ENCODE measurements at places on chromosomes 13 and 19.
A peak's percentile ranks its signal among the peaks of the same experiment; 100 is the strongest.

- peak; percentile 28 for DNase-seq
Measured at GRCh38 chr13:33722216-33722915, 95.6 kb upstream of the RFC3 start.

DNA sequence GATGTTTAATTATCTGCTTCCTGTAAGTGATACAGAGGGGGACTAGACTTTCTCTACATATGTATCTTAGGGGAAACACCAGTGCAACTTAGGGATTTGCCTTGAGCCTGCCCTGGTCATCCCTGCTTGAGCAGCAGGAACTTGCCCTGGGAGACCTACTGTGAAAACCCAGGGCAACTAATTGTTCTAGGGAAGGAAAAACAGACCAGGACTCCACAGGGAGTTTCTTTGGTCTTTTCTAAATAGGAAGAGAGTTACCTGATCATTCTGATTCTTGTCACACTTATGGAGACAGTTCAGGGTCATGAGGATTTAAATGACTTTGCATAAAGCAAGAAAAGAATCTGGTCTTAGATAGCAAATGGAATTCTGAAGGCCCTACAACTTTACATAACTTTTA lies 89.1 kb downstream of the WASF3 start:
- DNase-seq, result no peak

DNA sequence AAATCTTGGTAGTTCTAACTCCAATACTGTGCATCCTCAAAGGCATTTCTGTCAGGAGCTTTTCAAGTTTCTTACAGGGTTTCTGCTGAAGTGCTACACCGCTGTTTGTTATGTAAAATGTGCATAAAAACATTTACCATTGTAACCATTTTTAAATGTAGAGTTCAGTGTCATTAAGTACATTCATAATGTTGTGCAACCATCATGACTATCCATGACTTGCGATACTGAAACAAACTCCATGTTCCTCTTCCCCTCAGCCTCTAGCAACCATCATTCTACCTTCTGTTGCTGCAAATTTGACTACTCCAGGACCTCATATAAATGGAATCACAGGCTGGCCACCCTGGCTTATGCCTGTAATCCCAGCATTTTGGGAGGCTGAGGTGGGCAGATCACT lies 14.4 kb upstream of the SLC25A42 start:
- no peak for DNase-seq

- DNase-seq, result no peak
Measured at GRCh38 chr13:29892151-29892550, 41.7 kb upstream of the UBL3 start.

- no peak for DNase-seq
Measured at GRCh38 chr13:34258646-34259386, 440.9 kb downstream of the RFC3 start.

GRCh38 chr19:44757735-44758505 lies 9.4 kb downstream of the BCL3 start:
- DNase-seq, result no peak

DNA sequence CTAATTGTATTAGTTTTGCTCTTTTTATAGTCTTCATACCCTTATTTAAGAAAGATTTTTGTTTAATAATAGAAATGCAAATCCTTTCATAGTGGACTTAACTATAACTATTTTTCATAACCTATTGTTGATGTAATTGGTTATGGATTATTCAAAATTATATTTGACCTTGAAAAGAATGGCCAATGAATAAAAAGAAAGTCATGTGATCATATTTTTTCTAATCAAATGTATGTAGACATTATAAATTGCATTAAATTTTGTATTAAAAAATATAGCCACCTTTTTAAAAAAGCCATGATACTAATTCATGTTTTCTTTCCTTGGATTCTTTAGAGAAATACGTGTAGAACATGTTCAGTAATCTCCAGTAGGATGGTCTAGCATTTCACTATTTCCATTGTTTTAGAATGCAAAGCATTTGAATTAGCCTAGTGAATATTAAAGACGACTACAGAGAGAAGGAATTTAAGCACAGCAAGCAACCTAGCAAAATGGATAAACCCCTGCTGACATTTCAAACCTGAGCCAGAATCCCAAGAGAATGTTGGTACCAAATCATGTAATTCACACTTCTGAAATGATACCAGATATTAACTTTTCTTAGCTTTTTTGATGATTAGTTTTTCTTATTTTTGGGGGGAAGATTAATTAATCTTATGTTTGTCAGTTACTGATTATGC lies 1297.4 kb upstream of the MIR17HG start:
- no peak for DNase-seq

DNA sequence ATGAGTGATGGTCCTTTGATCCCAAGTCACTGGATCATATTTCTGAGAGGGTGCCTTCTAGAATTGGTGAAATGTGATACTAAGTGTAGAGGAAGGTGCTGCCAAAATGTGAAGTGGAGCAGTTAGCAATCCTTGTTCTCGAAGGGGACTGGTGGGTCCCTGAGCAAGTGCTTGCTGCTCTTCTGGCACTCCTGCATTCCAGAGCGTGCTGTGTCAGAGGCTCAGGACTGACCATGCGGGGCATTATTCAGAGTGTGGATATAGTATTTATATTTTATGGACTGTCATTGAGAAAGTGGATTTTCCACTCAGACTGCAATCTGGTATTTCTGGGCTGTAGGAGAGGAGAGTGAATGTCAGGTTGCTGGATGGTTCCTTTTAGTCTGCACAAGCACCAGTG lies 152.6 kb upstream of the KL start:
- no peak for DNase-seq

DNA sequence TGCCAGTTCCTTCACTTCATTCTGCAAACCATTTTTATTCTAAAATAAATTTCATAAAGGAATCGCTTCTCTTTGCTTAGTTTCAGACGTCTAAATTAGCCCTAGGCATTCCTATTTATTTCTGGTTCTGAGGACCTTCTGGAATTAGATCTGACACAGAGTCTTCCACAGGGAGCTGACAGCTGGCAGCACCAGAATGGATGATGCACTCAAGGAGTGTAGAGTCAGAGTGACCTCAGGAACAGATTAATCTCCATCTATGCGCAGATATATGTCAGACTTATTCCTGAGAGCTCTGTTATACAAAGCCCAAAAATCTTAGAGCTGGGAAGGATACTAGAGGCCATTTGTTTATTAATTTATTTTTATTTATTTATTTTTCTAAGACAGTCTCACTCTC lies 450.8 kb downstream of the HS6ST3 start:
- DNase-seq, result no peak

DNA sequence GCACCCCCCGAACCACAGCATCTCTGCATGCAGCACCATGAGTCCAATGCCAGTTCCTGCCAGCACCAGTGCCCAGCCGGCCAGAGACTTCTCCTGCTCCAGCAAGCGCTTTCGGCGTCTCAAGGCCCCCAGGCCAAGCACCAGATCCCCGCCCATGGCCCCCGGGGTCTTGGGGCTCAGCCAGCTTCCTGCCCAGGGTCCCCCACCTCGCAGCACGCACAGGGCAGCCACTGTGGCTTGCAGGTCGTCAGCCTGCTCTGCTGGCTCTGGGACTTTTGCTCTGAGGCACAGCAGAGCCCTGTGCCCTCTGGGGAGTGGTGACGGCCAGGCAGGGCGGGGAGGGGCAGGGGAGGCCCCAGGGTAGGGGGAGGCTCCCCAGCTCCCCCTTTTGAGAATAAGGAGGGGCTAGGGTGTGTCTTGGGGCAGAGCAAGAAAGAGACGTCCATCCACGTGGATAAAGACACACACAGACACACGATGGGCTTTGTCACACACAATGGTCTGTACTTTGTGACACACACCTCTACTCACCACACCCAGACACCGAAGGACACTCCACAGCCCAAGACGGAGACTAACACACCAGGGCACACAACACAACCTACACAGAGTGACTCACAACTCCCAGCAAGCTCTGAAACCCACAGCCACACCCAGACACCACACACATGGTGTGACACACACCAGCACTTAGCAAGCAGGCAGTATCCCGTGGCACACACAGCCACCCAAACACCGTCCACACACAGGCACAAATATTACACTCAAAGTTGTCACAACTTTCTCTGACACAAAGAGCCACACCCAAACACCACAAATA lies at the start of gene KCNN4:
TSS of gene KCNN4 (minus strand) at position 268 of the 820 bp plus-strand sequence. CDS start at position 156, 112 bp downstream.
- DNase-seq, result peak; percentile 89

- no peak for DNase-seq
Measured at GRCh38 chr13:21613791-21614190, 9.8 kb upstream of the MICU2 start.

GRCh38 chr13:77384999-77385398 lies 58.1 kb upstream of the MYCBP2 start:
- DNase-seq, result no peak

GRCh38 chr13:72145383-72145782 lies 278.4 kb upstream of the DACH1 start:
- no peak for DNase-seq

GRCh38 chr19:19900139-19900728 lies 512 bp upstream of the ZNF93 start:
- DNase-seq, result no peak

- DNase-seq, result no peak
Measured at GRCh38 chr13:78608252-78608687, 4.9 kb upstream of the POU4F1 start.

DNA sequence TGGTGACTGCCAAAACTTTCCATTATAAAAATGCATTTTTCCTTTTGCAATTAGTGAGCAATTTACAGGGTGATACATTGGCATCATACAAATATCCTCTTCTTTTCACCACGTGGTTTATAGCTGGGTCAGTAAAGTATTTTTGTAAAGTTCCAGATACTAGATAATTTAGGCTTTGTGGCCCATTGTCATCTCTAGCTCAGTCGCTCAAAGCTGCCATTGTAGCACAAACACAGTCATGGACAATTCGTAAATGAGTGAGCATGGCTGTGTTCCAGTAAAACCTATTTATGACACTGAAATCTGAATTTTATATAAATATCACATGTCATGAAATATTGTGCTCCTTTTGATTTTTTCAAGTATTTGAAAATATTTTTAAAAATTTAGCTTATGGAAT lies 162.9 kb downstream of the USP12 start:
- DNase-seq, result no peak

GRCh38 chr13:77262198-77262597 lies 64.7 kb downstream of the MYCBP2 start:
- no peak for DNase-seq

DNA sequence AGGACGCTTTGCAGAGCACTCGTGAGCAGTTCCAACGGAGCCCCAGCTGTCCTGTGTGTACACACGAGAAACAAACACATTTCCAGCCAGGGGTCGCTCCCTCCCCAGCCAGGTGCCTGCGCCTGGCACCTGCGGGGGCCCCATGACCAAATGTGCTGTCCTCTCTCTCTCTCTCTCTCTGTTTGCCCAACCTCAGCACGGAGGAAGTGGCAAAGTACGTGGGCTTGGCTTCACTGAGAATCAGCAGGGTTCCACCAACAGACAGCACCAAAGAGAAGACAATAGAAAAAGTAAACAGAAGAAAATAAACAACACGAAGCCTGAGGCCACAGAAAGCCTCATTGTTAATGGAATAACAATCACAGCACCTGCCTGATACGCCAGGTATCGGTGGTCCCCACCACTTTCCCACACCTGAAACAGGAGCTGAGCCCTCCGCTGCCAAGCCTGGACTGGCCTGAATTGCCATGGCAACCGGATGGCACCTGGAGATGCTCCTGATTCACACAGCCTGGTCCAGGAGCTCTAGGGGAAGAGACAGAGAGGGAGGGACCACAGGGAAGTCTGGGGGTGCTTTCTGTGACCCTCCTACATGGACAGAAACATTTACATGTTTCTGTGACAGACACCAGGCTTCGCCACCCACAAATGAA lies 103.9 kb upstream of the CACNA1A start:
- DNase-seq, result no peak

DNA sequence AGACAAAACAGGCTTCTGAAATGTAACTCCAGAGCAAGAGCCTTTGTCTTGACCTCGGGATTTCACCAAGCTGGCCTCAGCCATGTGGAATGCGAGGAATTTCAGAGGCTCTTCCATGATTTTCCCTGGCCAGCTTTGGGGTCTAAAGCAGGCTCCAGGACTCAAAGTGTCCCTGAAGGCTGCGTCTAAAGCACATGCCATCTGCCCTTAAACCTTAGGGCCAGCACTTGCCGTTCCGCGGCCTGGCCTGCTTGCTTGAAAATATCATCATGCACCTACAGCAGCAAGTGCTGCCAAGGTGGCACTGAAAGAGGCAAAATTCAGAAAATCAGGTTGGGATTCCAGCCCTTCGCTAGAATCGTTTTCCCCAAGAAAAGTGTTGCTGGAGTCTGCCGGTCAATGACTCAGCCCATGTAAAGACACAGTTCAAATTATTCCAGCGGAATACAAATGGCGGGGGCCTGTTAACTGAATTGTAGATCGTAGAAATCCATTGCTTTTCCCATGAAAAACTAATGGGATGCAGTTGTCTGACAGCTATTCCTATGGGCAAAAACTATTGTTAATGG lies 105.7 kb upstream of the RAP2A start:
- no peak for DNase-seq

DNA sequence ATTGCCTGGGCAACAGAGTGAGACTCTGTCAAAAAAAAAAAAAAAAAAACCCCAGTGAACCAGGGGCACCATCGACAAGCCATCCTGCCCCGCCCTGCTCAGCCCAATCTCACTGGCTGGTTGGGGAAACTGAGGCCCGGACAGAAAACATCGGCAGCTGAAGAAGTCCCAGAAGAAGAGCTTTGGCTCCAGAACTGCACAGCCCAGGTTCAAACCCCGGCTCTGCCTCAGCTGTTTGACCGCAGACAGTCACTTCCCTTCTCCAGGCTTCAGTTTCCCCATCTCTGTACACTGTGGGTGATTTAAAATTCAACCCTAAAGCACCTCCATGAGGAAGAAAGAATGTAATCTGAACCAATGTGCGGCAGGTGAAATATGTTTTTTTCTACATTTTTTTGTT lies 9.4 kb upstream of the SEMA6B start:
- no peak for DNase-seq

DNA sequence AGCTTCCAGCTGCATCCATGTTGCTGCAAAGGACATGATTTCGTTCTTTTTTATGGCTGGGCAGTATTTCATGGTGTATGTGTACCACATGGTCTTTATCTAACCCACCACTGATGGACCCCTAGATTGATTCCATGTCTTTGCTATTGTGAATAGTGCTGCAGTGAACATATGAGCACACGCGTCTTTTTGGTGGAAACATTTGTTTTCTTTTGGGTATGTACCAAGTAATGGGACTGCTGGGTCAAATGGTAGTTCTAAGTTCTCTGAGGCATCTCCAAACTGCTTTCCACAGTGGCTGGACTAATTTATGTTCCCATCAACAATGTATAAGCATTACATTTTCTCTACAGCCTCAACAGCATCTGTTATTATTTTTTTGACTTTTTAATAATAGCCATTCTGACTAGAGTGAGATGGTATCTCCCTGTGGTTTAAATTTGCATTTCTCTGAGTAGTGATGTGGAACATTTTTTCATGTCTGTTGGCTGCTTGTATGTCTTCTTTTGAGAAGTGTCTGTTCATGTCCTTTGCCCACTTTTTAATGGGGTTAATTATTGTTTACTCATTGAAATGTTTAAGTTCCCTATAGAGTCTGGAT lies 6.8 kb upstream of the UBE2L5 start:
- no peak for DNase-seq

Data from GM13977 (cell line).